ENCODE measurements at places on chromosomes 12 and 14.

GRCh38 chr12:18479256-18479655 lies 217.9 kb downstream of the PIK3C2G start:
- peak; percentile 7 for DNase-seq

GRCh38 chr14:50943261-50943942 lies 881 bp downstream of the PYGL start:
- peak; percentile 43 for DNase-seq

DNA sequence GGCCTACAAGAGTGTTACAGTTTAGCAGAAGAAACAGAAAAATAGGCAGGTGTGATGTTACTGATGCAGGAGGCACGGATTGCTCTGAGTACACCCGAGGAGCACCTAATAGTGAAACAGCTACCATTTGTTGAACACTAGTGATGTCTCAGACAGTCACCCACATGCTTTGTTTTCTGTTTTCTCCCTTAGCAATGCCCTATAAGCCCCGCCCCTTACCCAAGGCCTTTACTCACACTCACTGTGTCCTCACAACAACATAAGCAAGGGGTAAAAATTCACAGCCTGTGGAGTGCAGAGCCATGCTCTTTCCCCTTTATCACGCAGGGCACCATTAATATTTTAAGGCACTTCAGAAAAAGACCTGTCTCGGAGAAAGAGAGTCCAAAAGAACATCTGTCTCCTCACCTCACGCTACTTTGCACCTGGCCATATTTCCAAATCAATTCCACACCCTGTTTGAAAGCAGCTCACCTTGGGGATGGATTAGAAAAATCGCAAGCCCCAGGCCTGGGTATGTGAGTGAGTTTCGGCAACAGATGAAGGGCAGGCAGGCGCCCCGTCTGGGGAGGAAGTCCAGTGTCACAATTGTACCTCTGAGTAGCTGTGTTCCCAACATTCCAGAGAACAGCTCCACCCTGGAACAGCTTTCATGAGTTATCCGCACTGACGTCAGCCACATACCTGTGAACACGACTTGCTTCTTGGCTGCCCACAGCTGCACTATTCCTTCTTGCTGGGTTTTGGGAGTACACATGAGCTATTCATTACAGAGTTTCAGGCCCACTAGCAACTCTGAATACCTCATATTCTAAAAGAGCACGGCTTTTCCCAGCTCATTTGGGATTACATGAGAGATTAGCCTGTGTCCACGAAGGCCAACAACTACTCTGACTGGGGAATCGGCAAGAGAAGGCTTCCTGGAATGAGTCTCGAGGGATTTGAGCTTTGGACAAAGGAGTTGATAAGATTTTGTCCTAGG lies 26.0 kb downstream of the MAPK1IP1L start:
- peak; percentile 91 for DNase-seq

DNA sequence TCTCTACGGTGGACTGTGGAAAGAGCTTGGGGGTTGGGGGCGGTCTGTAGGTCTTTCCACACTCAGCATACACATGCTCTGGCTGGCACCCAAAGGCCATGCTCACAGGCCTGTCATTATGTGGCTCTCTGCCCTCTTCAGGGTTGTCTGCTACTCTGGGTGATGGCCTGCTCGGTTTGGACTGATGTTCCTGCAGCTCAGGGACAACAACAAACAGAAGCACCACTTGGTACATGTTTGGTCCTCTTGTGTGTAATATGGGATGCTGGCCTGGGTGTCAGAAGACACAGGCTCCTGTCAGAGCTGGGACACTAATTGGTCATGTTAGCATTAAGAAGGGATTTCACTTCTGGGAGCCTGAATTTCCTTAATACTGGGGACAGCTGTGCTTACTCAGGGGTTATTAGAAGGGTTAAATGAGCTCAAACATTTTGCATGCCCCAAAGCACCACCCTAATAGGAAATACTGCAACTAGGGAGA lies 32.7 kb upstream of the SELPLG start:
- DNase-seq, result no peak

- no peak for DNase-seq
These were observed 215.9 kb downstream of the CHST11 start for GRCh38 chr12:104672501-104673265.

GRCh38 chr12:100554608-100555077 lies 18.8 kb upstream of the GAS2L3 start:
- DNase-seq, result peak; percentile 91

DNA sequence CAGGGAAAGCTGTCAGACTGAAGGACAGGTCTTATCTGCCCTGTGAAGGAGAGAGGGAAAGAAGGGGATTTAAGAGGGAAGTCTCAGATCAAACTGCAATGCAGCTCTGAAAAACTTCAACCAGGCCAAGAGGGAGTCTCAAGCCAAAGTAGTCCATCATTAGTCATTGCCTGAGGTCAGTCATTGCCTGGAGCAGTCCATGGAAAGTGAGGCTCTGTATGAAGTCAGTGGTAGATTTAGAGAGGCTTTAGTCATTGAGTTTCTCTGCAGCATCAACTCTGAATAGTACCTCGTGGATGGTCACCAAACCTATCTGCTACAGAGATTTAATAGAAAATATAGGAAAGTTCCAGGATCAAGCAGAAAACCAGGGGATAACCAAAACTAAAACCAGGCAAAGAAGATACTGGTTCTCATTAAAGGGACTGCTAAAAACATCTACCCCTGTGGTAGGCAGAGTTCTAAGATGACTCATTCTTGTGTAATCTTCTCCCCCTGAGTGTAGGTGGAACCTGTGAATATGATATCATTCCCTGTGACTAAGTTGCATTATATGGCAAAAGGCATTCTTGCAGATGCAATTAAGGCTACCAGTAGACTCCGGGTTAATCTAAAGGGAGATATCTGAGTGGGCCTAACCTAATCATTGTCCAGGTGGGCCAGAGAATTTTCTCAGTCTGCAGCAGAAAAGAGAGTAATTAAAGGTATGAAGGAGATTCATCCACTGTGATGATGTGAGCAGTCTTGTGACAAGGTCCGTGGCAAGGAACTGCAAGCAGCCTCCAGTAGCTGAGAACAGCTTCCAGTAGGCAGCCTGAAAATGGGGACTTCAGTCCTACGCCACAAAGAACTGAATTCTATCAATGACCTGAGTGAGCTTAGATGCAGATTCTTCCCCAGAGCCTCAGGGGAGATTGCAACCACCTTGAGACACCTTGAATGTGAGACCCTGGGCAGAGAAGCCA lies 123.1 kb downstream of the GALC start:
- DNase-seq, result no peak

DNA sequence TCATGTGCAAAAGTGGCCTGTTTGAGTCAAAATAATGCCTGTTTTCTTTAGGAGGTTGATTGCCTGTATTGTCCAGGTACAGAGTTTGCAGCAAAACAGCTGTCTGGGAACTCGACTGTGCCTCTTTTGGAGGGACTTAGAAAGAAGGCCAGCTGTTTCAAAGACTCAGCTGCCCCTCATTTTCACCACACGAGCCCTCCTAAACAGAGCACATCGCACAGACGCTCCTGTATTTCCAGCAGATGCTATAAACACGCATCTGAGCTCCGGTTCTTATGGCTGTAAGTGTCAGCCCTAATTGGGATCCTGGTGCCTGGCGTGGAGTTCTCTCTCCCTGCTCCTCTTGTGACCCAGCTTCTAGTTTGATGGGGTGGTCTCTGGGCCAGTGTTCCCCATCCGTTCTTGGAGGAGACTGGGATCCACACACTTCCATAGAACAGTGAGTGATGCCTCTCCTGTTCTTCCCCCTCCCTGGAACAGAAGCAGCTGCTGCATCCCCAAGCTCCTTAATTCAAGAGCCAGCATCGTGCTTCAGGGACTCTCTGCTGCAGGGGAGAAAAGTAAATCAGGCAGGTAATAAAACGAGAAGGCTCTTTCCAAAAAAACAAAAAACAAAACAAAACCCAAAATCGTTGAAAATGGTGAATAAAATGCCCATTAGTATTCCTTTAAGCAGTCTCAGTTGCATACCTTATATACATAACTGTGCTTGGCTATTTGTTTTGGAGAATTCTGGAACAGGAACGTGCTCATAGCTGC lies 269.0 kb downstream of the SLC15A4 start:
- DNase-seq, result no peak

GRCh38 chr12:7439579-7440505 lies 4.1 kb downstream of the CD163L1 start:
- no peak for DNase-seq

DNA sequence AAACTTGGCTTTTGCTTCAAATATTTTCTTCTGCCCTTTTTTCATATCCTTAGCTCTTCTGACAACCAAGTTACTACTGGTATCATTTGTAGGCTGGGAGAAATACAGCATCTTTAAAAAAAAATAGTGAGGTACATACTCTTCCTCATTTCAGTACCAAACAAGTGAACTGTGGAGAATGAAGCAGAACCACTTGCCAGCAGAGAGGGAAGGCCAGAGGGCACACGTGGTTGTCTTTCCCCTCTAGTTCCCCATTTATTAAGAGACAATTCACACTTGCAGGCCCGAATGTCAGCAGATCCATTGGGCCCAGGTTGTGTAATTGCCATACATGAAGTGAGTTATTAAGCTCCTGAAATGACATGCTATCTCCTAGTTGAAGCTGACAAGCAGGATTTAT lies 3.2 kb downstream of the SUSD6 start:
- no peak for DNase-seq

DNA sequence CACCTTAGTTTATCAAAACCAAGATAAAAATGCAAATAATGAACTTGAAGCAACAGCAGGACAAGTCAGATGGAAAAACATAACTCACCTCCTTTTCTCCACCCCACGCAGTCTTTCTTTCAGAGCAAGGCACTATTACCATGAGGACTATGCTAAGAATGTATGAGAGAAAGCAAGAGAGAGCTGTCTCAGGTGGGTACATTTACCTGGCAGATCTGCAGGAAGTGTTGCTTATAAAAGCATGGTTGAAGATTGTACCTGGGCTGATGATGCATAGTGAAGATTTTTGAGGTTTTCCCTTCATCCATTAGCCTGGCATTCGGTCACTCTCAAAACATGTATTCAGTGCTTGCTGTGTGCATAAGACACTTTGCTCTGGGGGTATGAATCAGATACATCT lies 68.8 kb upstream of the IFNG-AS1 start:
- no peak for DNase-seq

DNA sequence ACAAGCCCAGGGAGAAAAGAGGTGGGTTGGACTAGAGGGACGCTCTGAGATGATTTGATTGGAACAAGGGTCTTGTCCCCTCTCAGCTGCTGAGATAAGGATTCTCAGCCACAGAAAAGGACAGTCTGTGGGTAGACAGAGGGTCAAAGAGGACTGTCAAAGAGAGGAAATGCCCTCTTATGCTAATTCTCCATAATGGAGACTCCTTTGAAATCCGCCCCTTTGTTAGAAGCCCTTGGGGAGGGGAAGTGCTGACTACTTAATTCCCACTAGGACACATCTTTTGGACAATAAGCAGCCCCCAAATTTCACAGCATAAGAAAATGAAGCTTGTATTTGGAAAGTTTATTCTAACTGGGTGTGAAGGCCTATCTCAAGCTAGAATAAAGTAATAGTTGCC lies 176.6 kb downstream of the KTN1 start:
- no peak for DNase-seq

DNA sequence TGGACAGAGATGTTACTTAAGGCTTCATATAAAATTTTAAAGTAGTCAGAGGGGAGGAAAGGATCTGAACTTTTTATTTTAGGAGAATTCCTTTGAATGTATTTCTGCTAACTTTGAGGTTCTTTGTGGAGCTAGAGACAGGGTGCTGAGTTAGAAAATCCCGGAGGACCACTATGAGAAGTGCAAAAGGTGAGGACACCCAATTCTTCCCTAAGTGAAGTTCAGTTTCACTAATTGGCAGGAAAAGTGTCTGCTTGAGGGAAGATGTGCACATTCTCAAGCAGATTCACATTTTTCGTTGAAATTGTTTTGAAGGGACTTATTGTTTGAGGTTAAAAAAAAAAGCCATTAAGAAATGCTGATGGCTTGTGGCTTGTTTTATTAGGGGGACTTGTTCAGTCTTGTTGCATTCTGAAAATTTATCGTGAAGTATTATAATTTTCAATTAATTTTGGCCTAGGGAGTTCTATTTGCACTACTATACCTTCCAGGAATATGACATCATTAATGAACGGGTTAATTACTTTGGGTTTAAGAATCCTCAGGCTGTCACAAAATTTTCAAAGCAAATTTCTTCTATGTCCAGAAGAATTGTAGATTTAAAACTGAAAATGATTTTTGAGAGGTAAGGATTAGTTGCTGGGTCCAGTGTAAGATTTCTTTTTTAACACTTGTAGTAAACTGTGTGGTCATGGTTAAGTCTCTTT lies 1.8 kb downstream of the PCNX1 start:
- no peak for DNase-seq

DNA sequence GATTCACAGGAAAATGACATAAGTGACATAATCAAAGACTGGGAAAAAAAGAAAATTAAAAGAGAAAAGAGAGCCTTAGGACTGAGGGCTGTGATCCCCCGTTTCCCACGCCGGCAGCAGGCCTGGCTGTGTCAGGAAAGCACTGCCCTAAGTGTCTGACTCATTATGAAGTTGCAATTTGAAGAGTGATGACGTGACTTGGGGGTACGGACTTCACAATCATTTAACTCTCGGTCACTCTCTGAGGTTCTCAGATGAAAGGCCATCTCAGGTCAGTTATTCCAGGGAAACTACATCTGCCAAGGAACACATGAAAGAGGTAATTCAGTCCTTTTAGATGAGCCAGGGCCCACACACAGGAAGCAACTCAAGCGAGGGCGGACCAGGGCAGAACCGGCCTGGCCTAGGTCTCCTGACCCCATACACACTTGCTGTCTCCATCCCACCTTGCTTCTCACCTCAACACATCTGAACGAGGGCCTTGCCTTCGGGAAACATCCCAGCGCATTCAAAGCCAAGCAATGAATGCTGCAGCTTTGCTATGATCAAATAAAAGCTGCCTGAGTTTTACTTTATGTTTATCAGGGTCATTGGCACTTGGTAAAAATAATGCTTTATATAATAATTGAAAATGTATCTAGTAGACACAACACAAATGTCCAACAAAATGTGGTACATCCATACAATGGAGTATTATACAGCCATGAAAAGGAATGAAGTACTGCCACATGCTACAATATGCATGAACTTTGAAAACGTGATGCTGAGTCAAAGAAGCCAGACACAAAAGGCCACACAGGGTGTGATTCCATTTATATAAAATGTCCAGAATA lies 2.7 kb downstream of the SSH1 start:
- no peak for DNase-seq

DNA sequence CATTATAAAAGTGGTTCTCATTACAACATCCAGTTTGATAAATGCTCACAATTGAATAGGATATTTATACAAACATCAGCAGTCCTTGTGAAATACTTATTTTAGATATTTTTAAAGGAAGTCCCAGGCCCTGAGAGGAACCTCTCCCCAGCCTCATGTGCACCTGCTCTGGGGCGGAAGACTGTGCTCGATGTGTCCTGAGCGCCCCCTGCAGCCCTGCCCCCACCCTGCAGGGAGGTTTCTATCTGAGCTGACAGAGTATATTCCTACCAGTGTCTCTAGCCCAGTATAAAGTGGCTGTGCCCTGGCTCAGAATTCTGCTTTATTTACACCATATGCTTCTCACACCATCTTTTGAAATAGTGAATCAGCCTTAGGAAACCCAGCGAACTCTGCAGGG lies 1349.1 kb downstream of the TMEM121 start:
- DNase-seq, result no peak

- no peak for DNase-seq
These were observed 920.7 kb upstream of the FOXG1 start for GRCh38 chr14:27845902-27846301.
